ENCODE measurements at places on chromosomes 11 and 22. TPM values are rescaled to one million over a fixed set of nuclear protein-coding genes. Genes with fewer than 3 reads are reported as not detected.

Gene HOATZ
- not detected for total RNA-seq

DNA sequence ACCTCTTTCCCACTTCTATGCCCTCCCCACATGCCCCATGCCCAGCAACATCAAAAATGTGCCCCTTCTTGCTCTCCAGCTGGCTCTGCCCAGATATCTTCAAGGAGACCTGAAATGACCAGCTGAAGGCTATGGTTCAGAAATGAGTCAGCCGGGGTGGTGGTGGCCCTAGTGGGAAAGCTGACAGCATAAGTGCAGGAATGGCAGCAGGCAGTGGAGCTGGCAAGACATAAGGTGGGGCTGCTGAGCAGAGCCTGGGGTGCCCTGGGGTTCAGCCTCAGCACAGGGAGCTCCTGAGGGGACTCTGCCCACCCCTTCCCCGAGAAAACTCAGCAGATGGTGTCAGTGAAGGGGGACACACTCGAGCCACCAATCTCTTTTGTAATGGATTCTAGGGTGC is 593.4 kb downstream of the BUD13 start:
- DNase-seq = no peak

Gene F2
- total RNA-seq = not detected

Gene C22orf39
- 27.1 TPM for total RNA-seq

GRCh38 chr22:28608546-28608945 is 71.1 kb downstream of the TTC28 start:
- no peak for DNase-seq

DNA sequence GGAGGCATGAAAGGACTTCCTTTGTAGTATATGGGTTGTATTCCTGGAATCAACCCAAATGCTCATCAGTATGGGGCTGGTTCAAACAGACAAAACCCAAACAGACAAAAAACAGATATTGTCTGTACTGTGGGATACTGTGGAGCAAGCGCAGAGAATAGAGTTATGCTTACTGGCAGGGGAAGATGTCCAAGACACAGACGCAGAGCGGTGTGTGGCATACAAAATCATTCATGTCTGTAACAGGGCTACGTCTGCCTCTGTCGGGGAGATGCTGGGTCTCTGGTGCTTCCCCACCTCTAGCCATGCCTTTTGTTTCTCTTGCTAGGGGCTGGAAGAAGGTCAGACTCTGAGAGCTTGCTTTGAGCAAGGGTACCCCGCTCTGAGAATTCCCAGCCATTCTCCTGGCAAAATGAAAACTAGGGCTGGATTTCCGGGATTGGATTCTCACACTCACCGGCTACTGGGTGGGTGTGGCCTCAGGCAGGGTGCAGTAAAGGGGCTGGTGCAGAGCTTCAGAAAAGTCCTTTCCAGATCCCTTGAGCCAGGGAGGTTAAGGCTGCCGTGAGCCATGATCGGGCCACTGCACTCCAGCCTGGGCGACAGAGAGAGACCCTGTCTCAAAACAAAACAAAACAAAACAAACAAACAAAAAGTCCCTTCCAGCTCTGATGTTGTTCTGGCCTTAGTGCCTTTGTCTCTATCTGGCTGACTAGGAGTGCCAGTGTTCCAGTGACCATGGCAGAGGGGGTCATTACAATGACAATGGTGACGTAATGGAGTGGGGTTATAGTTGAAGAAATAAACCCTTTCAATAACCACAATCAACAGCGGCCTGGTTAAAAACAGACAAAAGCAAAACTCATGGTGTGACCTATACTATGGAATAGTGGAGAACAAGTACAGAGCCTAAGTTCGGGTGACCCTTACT is 2.9 kb upstream of the ABCC8 start:
- DNase-seq = peak; percentile 76

Gene SYT9
- total RNA-seq = 1.5 TPM

Gene FAR1
- total RNA-seq = 53.7 TPM

DNA sequence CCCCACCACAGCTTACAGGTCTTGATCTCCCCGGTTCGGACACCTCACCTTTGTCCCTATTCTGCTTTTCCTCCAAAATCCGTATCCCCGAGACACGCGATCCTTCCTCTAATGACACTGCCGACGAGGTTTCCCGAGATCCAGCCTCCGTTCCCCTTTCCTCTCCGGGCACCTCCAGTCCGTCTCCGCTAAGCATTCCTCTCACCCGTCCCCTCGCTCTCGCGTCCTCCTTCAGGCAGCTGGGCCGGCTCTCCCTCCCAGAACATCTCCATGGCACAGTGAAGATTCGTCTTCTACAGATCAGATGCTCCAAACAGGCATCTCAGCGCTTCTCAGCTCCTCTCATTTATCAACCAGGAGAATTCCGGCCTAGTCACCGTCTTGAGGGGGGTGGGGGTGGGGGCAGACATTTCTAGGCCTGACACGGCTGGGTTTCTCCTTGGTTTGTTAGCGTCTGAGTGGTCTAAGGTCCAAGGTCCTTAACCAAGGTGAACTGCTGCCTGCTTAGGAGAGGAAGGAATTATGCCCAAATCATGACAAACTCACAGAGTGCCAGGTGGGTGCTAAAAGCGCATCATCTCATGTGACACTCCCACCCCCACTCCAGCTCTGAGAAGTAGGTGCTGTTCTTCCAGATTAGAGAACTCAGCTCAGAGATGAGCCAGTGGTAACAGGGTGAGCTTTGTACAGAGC is at the start of gene SPTBN2:
SPTBN2 (minus strand) TSS at position 524 of the 693 bp plus-strand sequence. CDS start 7,976 bp downstream, outside the sequence.
- no peak for DNase-seq

- DNase-seq = no peak
These were observed 121.5 kb downstream of the CHST1 start for GRCh38 chr11:45543808-45544422.

- DNase-seq = no peak
These were observed 114.9 kb upstream of the NECTIN1 start for GRCh38 chr11:119843877-119844276.

Gene AIP
- 61.5 TPM for total RNA-seq

DNA sequence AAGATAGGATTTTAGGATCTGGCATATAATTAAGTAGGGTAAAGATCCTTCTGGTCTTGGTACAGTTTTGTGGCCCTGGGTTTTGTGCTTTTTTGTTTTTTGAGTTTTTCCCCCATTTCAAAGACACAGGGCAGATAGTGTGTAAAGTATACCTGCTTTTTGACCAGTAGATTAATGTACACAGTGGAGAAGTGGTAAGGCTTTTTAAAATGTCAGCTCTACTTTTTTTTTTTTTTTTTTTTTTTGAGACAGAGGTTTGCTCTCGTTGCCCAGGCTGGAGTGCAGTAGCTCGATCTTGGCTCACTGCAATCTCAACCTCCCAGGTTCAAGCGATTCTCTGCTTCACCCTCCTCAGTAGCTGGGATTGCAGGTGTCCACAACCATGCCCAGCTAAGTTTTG is 4.0 kb downstream of the EP300 start:
- DNase-seq = no peak

GRCh38 chr11:27699242-27699925 is 871 bp downstream of the BDNF start:
- DNase-seq = peak; percentile 57

Gene MN1
- total RNA-seq = 3.2 TPM

Gene CTNND1
- 272 TPM for total RNA-seq

Gene BIK
- total RNA-seq = 4.7 TPM

DNA sequence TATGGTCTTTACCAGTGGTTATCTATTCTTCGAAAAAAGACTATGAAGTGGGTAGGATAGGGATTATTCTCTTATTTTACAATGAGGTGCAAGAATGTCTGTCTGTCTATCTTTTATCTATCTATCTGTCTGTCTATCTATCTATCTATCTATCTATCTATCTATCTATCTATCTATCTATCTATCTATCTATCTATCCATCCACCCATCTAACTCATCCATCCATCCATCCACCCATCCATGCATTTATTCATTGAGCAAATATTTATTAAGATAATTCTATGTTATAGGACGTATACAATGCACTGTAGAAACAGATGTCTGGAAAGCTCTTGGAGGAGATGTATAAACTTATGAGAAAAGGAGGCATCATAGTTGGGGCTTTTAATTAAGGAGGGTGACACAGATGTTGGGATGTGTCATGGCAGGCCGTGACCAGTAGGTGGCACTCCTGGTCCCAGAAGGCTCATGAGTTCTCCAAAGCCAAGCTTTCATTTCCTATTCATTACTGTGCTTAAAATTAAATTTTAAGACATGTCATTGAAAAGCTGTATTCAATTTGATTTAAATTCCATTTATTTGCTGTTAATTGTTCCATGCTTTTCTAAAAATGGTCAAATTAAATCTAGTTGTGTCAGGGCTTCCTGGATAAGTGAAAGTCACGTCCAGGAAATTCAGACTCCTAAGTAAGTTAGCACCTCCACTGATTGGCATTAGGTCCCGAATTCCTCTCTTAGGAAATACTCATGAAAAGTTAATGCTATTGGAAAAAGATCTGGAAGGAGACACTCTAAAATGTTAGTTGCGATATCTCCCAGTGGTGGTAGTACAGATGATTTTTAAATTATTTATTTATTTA is 19.0 kb upstream of the E2F8 start:
- peak; percentile 72 for DNase-seq
